ENCODE measurements at places on chromosomes 3 and 15.

GRCh38 chr3:113194823-113195401 is 16.4 kb upstream of the BOC start:
- no peak for DNase-seq

- no peak for DNase-seq
Observed at GRCh38 chr15:72288796-72289596, 16.6 kb upstream of the PARP6 start.

DNA sequence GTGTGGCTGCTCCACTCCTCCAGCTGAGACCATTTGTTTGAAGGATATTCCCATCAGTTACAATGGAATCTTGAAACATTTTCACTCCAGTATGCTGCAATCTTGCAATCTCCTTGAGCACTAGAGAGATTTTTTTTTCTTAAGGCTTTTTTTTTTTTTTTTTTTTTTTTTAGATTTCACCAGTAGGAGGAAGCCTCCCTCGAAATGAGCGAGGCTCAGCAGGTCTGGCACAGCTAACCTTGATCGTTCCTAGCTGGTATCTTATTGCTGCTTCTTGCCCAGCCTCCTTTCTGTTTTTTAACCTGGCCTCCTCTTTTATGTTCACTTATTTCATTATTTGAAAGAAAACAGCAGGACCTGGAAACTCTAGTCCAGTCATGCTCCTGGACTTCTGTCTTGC is 48.1 kb downstream of the RAP2B start:
- DNase-seq: no peak

- peak; percentile 25 for DNase-seq
Observed at GRCh38 chr3:11059090-11059798, 66.7 kb downstream of the SLC6A1 start.

- DNase-seq: no peak
Observed at GRCh38 chr3:15216501-15216900, 10.5 kb downstream of the CAPN7 start.

DNA sequence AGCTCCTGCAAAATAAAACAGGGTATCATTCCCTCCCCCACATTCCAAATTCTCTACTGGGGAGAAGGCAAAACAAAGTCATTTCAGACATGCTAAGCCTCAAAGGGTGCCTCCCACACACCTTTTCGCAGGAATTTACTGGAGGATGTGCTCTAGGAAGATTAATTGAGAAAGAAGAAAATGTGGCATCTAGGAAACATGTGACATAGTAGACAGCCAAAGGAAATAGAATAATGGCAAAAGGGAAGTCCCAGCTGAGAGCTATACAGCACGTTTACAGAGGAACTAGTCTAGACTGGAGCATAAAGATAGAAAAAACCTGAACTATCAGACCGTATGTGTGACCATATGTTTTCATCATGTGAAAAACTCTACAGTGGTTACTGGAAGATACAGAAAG is 58.8 kb upstream of the MELTF start:
- DNase-seq: no peak

GRCh38 chr3:74301056-74301455 is 313.4 kb downstream of the CNTN3 start:
- DNase-seq: no peak

GRCh38 chr3:64311424-64312061 is 86.3 kb upstream of the PRICKLE2 start:
- no peak for DNase-seq

DNA sequence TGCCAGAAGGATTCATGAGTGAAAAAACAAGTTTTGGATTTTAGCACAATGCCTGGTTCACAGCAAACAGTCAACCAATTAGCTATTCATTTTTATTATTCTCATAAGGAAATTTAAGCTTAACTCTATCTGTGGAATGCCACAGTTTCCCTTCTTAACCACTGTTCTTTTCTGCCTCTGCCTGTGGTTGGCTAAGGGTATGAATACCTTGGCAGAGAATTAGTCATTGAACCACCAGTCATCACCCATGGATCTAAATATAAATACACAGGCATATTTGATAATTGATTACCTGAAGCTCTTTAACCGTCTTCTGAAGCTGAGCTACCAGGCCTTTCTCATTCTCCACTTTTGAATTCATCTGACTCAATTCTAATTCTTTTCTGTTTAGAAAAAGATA is 79.9 kb downstream of the MYH15 start:
- DNase-seq: no peak

DNA sequence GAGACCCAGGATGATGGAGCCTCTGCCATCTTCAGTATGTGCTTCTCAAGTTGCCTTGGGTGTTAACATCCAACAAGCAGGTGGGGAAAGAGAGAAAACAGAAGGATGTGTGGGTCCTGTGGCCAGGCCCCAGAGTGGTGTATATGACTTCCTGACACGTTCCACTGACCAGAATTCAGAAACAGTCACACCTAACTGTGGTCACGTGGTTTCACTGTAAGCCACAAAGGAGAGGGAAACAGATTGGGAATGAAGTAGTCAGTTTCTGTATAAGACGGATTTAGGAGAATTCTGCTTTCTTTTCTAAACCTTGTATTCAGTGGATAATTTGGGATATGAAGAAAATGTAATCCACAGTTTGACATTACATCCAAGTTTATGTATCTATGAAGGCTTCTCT is 454.1 kb upstream of the IL12A start:
- no peak for DNase-seq

All from forelimb muscle (tissue), 1 donor.